ENCODE measurements at places on chromosomes 7 and 10.

DNA sequence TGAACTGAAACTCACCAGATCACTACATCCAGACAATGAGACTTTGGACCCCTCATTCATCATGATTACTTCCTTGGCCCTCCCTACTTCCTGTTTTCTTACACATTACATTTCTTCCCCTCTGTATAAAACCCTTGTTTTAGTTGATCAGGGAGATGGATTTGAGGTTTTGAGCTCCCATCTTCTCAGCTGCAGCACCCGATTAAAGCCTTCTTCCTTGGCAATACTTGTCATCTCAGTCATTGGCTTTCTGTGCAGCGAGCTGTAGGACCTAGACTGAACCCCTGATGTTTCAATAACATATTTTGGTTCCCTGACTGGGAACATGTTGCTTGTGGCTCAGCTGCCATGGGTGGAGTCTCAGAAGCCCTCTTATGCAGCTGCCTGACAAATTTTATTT, 33.1 kb downstream of the NOLC1 start:
- no peak for DNase-seq

DNA sequence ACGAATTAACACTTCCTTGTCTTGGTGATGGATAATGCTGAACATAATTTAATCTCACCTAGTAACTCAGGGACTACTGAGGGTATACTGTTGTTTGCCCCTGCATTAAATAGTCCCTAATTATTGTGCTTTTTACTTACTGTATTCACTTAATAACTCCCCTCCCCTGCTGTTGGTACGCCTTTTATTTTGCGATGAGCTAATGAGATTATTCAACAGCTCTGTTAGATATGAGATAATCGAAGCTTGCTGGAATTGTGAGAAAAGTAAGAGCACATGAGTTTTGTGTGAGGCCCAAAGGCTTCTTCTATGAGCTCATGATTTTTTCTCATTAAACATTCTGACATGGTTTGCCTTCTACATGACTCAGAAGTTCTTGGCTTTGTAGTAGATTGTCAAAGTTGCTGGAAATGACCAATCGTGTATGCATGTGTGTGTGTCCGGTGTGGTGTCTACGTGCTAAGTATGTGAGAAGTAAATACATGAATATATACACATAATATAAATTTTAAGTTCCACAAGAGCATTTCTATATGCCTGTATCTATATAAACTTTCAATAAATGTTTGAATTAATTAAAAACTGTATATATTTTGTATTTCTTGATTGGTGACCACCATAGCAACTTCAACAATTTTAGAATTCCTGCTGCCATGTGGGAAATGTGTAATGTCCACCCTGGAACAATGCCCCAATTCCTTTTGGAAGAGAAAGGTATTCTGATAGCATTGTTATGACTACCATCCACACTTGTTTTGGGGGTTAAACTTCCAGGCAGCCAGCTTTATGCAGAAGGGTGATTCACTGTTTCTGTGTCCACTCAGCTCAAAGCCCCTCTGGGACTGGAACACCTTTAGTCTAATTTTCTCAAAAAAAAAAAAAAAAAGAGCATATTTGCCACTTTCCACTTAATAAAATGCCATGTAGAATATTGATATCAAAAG, 106.2 kb downstream of the SAMD9 start:
- DNase-seq: no peak

- no peak for DNase-seq
Measured at GRCh38 chr10:112126172-112126571, 57.4 kb downstream of the GPAM start.

- no peak for DNase-seq
Measured at GRCh38 chr10:55065185-55065584, 264.2 kb upstream of the PCDH15 start.

DNA sequence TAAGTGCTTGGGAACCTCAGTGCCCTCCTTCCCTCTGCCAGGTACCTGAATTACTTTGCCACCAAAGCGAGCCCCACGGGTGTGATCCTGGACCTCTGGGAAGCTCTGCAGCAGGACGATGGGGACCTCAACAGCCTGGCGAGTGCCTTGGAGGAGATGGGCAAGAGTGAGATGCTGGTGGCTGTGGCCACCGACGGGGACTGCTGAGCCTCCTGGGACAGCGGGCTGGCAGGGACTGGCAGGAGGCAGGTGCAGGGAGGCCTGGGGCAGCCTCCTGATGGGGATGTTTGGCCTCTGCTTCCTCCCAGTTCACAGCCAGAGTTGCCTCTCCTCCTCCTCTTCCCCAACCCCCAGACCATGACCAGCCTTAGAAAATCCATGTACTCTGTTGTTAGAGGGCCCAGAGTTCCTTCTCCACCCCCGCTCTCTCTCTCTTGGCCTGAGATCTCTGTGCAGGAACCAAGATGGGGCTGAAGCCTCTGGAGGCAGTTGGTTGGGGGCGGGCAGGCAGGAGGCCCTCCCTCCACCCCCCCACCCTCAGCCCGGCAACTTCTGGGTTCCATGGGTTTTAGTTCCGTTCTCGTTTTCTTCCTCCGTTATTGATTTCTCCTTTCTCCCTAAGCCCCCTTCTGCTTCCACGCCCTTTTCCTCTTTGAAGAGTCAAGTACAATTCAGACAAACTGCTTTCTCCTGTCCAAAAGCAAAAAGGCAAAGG, 19.8 kb upstream of the SLC29A3 start:
- DNase-seq: no peak

GRCh38 chr7:129801882-129802281, 150.9 kb downstream of the UBE2H start:
- DNase-seq: peak; percentile 14

DNA sequence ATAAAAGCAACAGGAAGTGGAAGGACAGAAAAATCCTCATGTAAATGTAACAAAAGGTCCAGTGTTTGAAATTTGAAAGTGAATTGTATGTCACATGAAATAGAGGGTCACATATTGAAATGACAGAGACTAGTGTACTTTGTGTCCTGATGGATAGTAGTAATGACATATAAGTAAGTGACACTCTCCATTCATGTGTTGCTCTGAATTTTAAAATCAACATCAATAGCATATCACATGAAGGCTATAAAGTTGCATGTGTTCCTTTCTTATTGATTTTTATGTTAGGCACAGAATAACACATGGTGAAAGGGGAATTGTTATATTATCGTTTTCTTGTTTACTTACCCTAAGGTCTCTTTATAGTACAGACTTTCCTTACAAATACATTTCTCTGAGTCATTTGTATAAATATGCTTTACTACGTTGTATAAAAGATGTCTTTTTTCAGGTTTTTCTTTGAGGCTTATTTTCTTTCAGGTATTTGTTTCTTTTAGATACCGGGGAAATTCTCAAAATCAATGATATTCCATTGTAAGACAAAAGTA, 104.6 kb upstream of the CACNA2D1 start:
- no peak for DNase-seq

DNA sequence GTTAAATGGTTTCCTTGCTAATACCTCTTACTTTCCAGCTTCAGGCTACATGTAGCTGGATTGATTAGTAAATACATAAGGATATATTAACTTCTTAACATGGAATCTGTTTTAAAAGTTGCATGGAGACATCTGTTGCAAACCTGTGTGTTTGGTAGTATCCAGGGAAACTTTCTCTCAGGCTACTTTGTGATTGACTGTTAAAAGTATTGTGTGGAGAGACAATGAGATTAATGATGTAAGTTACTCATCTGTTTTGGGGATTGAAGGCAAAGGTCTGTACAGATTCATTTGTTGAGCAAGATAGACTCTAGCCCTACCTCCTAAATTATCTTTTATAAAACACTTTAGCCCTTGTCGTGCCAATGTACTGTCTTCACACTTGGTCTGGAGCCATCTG, 6.6 kb downstream of the CREB5 start:
- DNase-seq: no peak

GRCh38 chr10:114408112-114408967, 4.0 kb upstream of the AFAP1L2 start:
- DNase-seq: no peak

GRCh38 chr7:156198277-156198676, 386.0 kb upstream of the SHH start:
- no peak for DNase-seq

GRCh38 chr7:152177681-152178404, 152.4 kb downstream of the GALNT11 start:
- no peak for DNase-seq

- no peak for DNase-seq
Measured at GRCh38 chr7:155581107-155581830, 34.9 kb upstream of the CNPY1 start.

DNA sequence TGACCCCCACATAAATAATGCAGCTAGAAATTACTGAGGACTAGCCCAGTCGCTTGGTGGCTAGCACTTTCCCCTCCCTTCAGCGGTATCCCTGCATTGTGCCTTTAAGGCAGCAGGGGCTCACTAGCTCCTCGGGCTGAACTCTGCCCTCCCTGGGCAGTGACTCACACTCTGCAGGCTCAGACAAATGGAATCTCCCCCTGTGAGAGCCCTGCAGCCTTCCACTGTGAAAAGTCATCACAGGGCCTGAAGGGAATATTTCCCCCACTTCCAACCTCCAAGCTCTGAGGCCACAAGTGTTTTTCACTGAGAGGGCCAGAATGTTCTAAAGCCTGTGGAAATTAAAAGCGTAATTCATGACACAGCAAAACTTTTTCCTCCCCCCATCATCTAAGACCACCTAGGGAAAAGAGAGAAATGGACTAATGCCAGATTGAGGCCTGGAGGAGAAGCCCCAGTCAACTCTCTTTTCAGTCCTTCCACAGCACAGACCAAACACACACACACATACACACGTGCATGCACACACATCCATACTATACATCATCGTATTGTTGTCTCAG, 93.6 kb upstream of the COL1A2 start:
- DNase-seq: no peak

- DNase-seq: no peak
Measured at GRCh38 chr10:109914966-109915365, 8.3 kb downstream of the XPNPEP1 start.

DNA sequence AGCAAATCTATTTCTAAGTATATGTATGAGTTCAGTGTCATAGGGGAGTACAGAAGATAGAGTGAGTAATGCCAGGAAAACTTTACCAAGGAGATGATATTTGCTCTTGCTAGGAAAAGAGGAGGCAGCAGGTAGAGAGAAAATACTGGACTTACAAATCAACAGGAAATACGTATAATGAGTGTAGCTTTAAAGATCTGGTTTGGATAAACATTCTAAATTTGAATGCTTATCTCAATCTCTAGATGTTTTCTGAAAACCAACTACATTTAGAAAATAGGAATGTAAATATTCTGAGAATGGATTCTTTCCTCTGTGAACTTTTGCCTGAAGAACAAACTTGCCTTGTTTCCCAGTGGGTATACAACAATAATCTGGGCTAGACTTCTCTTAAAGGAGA, 46.9 kb upstream of the GNAI1 start:
- DNase-seq: no peak

DNA sequence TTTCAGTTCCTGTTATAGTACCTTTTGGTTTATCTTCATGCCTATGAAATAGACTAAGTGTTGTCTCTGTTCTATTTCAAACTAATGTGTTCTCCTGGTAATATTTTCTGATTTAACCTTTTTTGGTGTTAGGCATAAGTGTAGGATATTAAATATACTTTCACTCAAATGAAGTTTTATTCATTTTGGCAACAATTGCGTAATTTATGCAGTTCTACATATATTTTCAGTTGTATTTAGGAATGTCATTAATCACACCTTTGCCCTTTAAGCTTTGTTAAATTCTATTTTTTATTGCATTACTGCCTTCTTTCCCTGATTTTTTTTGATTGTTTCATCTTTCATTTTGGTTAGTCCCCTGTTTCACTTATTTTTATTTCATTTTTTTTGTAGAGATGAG, 47.3 kb downstream of the RSBN1L start:
- no peak for DNase-seq

- peak; percentile 23 for DNase-seq
Measured at GRCh38 chr7:99554939-99555338, 3.0 kb upstream of the FAM200A start.

- DNase-seq: no peak
Measured at GRCh38 chr7:15419596-15419995, 142.2 kb downstream of the AGMO start.

GRCh38 chr7:155652156-155653114, 8.0 kb downstream of the RBM33 start:
- no peak for DNase-seq

- no peak for DNase-seq
Measured at GRCh38 chr7:74272305-74273038, 16.7 kb upstream of the CLIP2 start.

GRCh38 chr10:129459762-129460539, 7.1 kb upstream of the MGMT start:
- no peak for DNase-seq

- peak; percentile 53 for DNase-seq
Measured at GRCh38 chr10:100670828-100671479, 74.4 kb upstream of the PAX2 start.

DNA sequence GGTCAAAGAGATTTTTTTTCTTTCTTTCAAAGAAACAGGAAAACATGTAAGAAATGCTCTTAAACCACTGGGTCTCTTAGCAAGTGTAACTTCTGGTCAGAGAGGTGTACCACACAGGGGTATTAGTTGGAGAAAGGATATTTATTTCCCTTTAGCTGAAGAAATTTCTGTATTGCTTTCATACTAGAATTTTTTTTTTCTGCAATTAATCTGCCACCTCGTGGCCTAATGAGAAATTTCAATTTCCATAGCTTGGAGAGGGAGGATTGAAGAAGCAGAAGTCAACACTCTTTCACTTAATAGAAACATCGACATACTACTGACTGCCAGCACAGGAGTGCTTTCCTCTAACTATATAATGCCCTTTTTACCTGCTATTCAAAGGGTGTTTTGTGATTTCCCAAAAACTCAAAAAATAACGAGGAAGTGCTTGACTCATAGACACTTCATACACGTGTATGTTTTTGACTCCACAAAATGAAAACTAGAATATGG, 177.6 kb upstream of the NAMPT start:
- DNase-seq: peak; percentile 60

DNA sequence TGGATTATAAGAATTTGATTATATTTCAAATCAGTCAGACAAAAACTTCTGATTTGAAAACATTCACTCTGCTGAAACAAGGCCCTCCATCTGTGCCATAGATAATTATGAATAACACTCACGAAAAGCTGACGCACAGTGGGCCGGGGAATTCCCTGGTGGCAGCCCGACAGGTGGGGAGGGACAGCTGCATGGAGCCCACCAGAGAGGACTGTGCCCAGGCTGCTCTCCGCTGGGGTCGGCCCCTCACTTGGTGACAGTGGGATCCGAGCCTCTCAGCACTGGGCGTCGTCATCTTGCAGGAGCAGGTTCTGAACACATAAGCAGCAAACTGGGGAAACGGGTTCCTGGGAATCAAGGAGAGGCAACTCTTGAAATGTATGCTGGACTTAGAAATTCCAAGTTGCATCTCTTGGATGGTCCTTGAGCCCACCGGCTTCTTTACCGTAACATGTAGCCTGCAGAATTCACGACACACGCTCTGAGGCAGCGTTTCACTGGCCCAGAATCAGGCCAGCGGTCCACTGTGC, 41.4 kb downstream of the AFAP1L2 start:
- no peak for DNase-seq

GRCh38 chr7:7181519-7182155, 707 bp upstream of the C1GALT1 start:
- DNase-seq: peak; percentile 84
